ENCODE measurements at places on chromosomes 4 and X.

DNA sequence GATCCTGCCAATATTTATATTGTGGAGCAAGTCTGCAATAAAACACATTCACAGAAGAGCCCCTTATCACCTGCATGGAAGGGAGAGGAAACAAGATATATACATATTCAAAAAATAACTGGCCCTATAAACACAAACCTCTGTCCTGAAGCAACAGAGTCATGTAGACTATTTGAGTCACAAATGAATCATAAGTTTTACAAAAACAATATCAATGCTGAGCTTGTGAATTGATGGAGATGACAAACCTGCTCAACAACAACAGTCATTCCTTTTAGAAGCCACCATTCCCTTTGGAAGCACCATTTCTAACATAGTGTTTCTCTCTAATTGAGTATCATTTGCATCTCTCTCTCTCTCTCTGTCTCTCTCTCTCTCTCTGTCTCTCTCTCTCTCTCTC lies 313.9 kb downstream of the MID1IP1 start:
- DNase-seq: no peak

DNA sequence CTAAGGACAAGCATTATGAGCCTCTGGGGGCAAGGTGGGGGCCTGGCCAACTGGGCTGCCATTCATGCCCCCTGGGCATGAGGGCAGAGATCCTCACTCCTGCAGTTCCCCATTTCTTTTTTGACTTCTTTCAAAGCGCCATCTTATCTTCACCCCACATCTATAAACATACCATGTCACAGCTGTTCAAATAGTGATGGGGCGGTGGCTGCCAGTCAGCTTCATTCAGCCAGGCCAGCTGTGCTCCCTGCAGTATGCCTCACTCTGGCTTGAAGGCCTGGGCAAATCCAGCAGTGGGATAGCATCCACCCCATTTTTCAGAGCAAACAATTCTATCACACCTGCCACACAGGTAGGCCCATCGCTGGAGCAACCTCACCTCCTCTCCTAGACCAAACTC lies 85.5 kb downstream of the NHSL2 start:
- no peak for DNase-seq

DNA sequence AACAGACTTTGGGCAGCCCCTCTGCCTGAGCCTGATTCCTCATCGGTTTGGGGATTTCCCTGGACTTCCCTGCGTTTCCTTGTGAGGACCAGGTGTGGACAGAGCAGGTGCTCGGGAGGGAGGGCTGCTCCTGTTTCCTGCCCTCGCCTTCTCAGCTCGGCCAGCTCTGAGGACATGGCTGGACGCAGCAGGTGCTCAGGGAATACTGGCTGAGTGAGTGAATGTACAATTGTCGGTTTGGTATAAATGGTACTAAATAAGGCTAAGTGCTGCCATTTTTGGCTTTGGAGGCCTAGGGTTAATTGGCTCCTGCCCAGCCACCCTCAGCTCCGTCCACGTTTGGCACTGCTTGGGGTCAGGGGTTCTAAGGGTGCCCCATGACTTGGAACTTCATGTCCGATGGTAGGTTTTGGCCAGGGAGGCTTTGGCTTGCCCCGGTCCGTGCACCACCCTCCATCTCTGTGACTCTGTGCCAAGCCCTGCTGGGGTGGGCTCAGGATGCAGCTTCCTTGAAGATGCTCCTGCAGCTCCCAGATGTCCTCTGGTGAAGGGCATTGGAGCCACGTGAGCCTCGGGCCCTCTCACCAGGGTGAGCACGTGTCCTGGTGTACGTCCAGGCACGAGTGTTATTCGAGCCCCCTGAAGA lies 45.0 kb upstream of the NKX1-1 start:
- peak; percentile 29 for DNase-seq

DNA sequence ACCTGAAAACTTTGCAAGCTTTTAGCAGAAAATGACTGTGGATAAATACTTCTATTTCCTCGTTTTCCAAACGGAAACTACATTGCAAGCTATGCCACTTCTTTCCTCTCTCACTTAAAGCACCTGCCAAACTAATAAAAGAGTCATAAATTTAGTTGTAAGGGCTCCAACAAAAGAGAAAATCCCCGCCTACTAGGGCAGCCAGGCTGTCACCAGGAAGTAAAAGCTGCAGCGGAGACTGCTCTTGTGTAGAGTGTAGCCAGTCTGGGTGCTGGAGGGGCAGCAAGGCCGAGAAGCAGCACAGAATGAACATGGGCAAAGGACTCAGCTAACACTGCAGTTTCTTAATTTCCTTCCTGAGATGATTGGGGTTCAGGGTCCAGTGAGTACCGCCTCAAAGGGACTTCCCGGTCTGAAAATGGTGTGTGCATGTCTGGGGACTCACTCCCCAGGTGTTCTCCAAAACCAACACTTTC lies 89.3 kb upstream of the MAML3 start:
- DNase-seq: peak; percentile 28

GRCh38 chr4:89351201-89351600 lies 43.6 kb upstream of the GPRIN3 start:
- DNase-seq: no peak

- DNase-seq: no peak
These were observed 75.8 kb upstream of the ATP6AP2 start for GRCh38 chrX:40504801-40505605.

GRCh38 chr4:22129454-22130029 lies 181.0 kb upstream of the KCNIP4 start:
- DNase-seq: no peak

GRCh38 chr4:53228036-53228435 lies 137.8 kb downstream of the SCFD2 start:
- no peak for DNase-seq

GRCh38 chr4:128725405-128726055 lies 84.0 kb upstream of the JADE1 start:
- peak; percentile 47 for DNase-seq

DNA sequence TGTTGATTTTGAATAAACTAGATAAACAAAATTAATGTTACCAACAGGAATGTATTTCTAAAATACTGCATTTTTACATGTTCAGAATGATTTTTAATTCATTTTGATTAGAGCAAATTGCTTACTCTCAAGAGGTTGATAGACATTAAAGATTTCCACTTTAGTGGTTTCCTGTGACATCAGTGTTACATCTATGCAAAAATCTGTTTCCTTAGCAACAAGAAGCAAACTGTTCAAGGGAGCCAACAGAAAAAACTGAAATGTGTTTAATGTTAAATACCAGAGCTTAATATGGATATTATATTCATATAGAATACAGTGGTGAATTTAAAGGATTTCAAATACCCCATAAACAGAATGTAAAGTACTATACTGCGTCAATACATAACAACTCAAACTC lies 277.8 kb downstream of the GABRG1 start:
- no peak for DNase-seq

GRCh38 chr4:174225349-174226049 lies 58.0 kb downstream of the FBXO8 start:
- DNase-seq: no peak

DNA sequence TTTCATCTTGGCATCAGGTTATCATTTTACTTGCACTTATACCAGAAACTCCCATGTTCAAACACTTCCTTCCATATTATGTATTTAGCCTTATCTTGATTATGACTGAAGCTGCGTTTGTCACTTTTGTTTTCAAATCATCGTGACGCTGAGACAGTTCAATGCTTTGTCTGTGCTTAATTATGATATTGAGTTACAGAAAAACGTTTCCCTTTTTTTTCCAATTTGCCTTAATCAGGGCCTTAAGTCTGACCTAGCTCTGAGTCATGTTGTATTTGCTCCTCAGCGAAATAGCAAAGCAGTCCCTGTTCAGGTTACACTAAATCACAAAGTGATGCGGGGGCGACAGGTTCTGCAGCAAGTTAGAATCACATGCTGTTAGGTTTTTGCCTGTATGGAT lies 254.7 kb downstream of the AFF2 start:
- no peak for DNase-seq

DNA sequence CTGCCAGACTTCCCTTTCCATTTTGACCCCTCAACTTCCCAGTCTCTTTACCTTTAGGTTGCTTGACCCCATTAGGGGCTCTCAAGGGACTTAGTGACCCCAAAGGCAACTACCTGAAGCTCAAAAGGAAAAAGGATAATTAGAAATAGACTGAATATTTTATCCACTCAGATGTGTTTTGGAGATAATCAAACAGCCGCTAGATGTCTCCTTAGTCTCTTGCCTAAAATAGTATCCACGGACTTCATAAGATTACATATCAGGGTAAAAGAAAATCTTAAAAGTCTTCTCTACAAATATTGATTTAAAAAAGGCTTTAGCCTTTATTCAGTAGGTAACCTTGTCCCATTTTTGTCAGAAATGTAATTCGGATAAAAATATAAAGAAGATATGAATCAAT lies 21.0 kb upstream of the RHOXF2 start:
- DNase-seq: no peak

- DNase-seq: no peak
These were observed 124.2 kb downstream of the CAMK2D start for GRCh38 chr4:113637363-113637762.

- no peak for DNase-seq
These were observed 23.8 kb downstream of the MSL3 start for GRCh38 chrX:11781734-11782370.

- DNase-seq: no peak
These were observed 151.1 kb upstream of the BCOR start for GRCh38 chrX:40248822-40249221.

- DNase-seq: no peak
These were observed 47.2 kb downstream of the MAOA start for GRCh38 chrX:43703211-43703791.

DNA sequence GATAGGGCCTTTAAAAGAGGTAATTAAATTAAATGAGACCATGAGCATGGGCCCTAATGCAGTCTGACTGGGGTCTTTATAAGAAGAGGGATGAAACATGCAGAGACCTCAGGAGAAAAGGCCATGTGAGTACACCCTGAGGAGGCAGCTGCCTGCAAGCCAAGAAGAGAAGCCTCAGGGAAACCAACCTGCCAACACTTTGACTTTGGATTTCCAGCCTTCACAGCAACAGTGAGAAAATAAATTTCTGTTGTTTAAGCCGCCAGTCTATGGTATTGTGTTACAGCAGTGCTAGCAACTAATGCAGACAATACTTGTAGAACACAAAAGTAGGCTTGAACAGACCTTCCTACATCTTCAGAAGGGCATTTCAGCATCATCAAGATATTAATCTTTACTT lies 52.3 kb downstream of the SMAD1 start:
- no peak for DNase-seq

GRCh38 chrX:71606536-71607216 lies 11.6 kb downstream of the CXCR3 start:
- no peak for DNase-seq

GRCh38 chr4:166827167-166827566 lies 407.1 kb downstream of the SPOCK3 start:
- no peak for DNase-seq

- no peak for DNase-seq
These were observed 28.4 kb upstream of the CPLX1 start for GRCh38 chr4:854356-854755.

- DNase-seq: no peak
These were observed 89.8 kb downstream of the EIF4E start for GRCh38 chr4:98838977-98839618.

DNA sequence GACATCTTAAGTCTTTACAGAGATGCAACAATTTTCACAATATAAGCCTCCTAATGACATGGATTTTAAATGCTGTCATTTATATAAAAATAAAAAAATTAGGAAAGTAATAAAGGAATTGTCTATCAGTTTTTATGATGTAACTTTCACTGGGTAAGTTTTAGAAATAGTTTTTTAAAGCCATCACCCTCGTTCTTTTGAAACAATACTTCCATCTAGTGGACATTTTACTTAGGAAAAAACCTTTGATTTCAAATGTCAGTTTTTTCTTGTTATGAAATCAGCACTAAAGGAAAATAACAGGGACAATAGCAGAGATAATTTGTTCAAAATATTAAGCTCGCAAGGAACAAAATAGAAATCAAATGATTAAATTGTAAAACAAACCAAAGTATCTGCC lies 24.3 kb upstream of the NDNF start:
- DNase-seq: no peak

GRCh38 chrX:104343428-104344129 lies 88.8 kb upstream of the ESX1 start:
- DNase-seq: no peak

DNA sequence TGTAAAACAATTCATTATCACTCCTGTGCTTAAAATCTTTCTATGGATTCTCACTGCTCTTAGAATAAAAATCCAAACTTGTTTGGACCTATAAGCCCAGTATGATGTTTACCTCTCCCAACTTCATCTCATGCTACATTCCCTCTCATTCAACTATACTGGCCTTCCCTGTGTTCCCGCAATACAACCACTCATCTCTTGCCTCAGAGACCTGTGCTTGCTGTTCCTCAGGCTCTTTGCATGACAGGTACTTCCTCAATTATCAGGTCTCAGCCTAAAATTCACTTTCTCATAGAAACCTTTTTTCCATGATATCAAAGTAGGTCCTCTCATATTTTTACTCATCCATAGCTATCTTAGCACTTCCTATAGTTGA lies 71.7 kb downstream of the ENOX2 start:
- no peak for DNase-seq

GRCh38 chr4:152708361-152708760 lies 28.6 kb upstream of the TMEM154 start:
- DNase-seq: no peak

DNA sequence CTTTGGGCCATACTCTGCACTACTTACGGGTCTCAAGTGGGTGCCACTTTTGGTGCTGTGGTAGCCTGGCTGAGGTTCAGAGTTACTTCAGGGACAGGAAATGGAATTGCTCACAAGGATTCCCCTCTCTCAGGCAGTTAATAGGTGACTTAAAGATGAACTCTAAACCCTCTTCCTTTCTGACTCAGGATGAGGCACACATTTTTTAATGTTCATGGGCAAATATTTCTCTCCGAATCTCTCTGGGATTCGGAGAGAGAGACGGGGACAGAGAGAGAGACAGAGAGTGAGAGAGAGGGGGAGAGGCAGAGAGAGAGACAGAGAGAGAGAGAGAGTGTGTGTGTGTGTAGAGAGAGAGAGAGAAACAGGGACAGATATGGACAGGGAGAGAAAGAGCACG lies 79.8 kb downstream of the NYX start:
- no peak for DNase-seq

GRCh38 chr4:40466789-40467188 lies 131.7 kb downstream of the CHRNA9 start:
- DNase-seq: no peak

Data from pancreas (tissue), 10 donors.